ENCODE measurements at places on chromosomes 12 and 14.

DNA sequence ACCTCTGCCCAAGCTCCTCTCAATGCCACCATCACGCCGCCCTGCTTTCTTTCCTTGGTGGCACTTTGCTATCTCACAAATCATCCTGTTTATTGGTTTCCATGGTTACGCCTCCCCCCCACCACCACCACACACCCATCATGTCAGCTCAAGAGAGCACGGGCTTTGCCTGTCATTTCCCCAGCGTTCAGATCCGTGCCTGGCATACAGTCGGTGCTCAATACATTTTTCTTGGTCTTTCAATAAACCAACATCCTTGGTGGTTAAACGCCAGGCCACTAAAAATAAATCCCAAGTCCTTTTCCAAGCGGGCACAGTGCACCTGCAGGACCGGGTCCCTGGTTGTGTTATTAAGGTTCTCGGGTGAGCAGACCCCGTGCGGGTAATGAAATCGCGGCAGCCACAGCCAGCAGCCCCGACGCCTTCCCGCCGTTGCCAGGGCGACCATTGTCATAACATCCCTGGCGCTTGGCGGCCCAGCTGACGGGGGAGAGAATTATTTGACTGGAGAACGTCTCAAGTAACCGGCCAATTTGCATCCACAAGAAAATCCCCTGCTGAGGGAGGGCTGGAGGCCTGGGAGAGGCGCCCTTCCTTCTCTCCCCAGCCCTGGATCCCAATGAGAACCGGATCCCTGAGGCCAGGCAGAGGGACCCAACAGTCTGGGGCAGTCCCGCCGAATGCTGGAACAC is 92.9 kb downstream of the KSR2 start:
- no peak for DNase-seq

GRCh38 chr14:101833045-101833444 is 71.5 kb downstream of the PPP2R5C start:
- DNase-seq: no peak

- DNase-seq: no peak
These were observed 16.5 kb upstream of the MAPKAPK5 start for GRCh38 chr12:111825509-111825908.

DNA sequence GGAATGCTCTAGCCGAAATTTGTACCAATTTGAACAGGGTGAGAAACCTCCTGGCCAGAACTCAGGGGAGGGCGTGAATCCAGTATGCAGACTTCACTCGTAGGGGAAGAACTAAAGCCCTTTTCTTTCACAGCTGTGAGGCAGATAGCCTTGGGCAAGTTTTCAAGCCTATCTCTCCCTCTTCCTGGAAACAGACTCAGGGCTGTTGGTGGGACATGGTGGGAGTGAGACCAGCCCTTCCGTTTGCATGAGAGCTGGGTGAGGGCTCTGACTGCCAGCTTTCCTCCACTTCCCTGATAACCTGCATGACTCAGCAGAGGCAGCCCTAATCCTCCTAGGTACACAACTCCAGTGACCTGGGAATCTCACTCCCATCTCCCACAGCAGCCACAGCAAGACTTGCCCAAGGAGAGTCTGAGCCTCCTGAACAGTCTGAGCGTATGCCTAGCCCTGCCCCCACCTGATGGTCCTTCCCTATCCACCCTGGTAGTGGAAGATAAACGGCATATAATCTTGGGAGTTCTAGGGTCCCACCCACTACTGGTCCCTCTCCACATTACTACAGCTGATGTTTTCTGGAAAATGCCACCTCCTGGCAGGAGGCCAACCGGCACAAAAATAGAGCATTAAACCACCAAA is 170.1 kb upstream of the AMIGO2 start:
- DNase-seq: no peak

GRCh38 chr12:91877456-91878235 is 268.0 kb downstream of the BTG1 start:
- DNase-seq: no peak

GRCh38 chr12:67068761-67069450 is 200.3 kb upstream of the CAND1 start:
- DNase-seq: no peak

- DNase-seq: no peak
These were observed 10.4 kb downstream of the ITPK1 start for GRCh38 chr14:93105362-93105761.

- DNase-seq: no peak
These were observed 30.1 kb downstream of the GPR135 start for GRCh38 chr14:59435101-59435500.

DNA sequence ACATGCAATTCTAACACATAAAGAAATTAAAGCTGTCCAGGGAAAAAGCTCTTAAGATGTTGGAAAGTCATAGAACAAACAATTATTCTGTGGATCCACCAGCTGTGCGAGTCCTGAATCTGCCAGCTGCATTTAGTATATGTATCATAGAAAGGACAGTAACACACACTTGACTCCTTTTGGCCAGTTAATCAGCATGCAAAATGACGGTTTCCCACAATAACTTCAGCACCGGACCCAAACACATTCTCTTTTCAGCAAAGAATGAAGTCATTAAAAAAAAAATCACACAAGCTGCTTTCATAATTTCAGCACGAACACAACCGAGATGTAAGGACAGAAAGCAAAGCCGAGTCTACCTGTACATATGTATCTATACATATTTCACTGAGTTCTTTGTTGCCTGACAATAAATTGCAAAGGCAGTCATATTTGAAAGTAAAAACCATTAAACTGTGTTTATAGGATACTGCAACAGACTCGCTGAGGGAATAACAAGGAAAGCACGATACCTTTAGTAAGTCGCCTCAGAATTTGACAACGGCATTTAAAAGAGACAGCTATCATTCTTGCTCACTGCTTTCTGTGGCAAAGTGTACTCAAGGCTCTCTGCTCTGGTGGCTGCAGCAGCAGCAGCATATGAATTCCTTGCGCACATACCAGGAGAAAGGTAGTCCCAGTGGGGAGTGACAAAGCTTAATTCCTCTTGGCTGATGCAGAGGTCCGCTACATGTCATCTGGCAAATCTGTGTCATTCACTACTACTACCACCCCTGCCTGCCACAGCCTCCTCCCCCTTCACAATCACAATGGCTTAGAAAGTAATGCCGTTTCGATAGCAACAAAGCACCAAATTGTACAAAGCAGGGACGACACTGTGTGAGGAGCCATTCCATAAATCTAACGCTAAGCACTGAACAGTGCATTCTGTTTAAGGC is at the start of gene GRIP1:
Gene GRIP1 (minus strand): TSS at position 739 of the 938 bp plus-strand sequence. CDS start 172 bp downstream, at position 567.
- DNase-seq: no peak

DNA sequence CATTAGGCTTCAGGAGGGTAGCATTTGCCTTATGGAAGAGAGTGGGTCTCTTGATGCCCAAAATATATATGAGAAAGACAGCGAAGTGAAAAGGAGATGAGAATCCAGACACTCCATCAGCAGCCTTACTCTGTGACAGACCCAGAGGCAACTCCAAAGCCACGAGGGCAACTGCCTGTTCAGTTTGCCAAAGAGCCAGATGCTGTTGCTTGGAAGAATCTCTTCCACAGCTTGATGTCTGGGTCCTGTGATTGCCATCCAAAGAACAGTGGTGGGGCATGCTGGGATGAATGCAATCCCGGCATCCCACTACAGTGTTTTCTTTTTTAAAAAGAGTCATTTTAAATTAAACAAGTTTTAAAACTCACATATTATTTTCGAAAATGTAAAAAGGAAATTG is 10.9 kb upstream of the OTX2 start:
- no peak for DNase-seq

DNA sequence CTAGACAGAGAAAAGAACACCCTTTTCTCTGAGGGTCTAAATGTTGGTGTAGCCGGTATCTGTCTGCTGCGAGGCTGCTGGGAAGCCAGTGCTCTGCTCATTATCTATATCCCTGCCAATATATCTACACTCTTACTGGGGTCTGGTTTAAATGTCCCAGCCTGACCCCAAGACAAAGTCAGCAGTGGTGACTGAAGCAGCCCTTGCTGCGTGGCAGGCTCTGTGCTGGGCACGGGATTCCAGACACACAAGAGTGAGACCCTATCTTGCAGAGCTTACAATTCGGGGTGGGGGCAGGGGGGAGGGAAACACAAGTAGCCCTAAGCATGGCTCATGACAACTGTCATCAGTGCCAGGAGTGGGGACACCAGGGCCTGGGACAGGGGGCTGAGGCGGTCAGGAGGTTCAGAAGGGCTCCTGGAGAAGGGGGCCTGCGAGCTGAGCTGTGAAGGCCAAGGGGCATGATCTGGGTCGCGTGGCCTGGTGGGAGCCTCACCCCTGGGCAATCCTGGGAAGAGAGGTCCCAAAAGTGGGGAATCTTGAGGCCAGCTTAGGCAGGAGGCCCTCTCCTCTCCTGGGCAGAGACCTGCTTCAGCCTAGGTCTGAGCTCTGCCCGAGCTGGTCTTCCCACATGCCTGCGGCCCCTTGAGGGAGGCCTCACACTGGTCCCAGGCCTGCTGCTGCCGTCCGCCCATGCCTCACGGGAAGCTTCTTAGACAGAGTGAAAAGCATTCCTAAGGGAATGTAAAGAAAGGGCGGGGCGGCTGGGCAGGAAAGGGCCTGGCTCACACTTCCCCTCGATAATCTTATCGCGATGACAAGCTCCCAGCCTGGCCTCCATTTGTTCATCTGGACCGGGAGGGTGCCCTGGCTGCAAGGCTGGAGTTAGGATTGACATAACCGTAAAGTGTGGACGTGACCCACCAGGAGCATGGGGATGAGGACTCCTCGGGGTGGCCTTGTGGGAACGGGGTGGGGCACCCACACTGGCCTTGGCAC is 7.3 kb upstream of the RCOR1 start:
- no peak for DNase-seq

DNA sequence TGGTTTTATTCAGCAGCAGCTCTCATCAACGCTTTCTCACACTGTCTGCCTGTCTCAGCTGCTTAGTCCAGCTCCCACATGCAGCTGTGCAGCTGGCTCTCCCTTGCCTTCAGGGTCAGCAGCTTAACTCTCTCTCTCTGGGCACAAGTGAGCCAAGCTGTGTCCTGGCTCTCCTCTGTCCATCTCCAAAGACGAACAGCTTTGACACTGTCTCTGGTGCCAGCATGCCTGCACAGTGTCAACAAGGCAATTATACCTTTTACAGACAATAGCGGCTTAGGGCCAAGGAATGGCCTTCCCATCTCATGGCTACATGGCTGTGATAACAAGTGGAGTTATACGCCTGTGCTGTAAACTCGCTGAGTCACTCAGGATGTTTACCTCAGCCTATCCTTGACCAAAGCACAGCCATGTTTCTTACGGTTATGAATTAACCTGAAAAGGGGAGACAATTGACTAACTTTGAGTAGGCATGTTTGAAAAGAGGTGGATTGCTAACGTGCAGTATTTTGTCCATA is 38.4 kb upstream of the MANSC4 start:
- DNase-seq: no peak

DNA sequence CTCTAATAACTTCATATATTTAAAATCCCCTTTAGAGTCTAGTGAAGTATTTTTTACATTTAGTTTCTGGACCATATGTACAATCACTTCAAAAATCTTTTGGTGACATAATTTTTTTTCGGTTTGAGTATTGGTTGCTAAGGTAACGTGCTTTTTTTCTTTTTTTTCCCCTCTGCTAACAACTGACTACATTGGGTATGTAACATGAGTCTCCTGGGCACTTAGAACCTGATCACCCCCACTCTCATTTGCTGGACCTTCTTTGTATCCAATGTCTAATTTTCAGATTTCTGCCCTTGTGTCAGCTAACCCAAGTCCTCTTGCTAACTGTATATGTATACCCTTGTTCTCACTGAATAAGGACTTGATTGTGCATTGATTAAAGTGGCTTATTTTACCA is 592.9 kb upstream of the FLRT2 start:
- DNase-seq: no peak

DNA sequence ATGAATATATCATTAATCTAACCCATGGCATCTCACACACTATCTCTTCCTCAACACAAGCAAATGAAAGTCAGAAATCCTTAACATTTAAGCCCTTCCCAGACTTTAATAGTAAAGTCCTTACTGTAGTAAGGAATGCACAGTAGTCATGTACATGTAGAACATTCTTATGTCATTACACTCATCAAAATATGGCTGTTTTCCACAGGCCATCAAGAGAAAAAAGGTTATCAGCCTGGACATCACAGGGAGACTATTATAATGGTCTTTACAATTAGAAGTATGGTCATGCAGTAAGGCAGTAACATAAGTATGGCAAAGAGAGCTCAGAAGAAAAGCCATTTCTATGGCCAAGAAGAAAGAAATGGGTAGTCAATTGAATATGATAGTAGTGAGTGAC is 121.2 kb downstream of the SLC6A15 start:
- no peak for DNase-seq

- DNase-seq: no peak
These were observed 107.3 kb downstream of the CRADD start for GRCh38 chr12:93784339-93785086.

DNA sequence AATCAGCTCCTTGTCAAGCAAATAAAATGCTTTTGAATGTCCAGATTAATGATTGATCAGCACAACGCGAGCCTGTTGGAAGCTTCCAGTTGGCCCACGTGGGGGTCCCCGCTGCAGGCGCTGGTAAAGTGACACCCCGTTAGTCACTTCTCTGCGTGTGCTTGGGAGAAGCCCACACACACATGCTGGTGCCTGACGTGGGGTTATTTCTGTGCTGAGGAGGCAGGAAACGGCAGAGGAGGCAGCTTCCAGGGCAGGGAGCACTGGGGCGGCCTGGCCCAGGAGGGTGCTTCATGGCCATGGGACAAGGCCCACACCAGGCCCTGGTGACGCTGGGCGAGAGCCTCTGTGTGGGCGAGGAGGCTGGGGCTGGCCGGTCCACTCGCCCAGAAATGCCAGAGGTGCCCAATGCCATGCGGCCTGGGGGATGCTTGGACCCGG is 101.5 kb downstream of the KIF26A start:
- no peak for DNase-seq

- DNase-seq: no peak
These were observed 389.3 kb upstream of the USP15 start for GRCh38 chr12:61870658-61871484.

DNA sequence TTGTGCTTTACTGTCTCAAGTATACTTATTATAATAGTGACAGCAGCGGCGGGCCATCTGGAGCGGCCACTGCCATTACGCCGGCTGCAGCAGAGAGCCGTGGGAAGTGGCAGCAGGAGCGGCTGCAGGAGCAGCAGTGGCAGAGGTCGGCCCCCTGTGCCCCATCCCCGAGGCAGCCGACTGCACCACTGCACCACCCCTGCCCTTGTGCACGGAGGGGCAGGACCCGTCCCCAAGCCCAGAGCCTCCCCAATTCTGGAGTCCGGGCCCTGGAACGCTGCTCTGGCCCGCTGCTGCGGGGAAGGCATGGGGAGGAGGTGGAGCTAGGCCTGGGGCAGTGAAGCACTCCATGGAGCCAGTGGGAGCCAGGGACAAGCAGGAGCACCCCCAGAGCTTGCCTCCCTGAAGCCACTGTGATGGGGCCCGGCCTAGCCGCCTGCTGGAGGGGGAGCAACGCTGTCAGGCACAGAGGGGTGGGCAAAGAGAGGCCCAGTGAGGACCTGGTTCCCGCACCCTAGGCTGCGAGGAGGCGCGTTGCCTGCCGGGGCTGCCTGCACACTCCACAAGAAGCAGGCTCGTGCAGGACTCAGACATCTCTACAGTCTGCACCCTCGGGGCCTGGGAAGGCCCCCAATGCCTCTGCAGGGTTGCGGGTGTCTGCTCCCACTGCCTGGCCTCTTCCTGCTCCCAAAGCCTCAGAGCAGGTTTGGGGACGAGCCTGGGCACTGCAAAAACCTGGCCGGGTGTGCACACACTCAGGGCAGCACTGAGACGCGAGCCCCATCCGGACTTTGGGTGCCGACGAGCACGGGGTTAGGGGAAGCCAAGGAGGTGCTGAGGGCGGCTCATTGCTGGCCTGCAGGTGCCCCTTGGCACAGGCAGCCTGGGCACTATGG is 74.2 kb upstream of the RASSF8 start:
- DNase-seq: no peak

Data from H54 (cell line).